ENCODE measurements at places on chromosomes 12 and 14. TPM values are rescaled to one million over a fixed set of nuclear protein-coding genes. Genes with fewer than 3 reads are reported as not detected.

Gene GPR132
- 1.9 TPM for total RNA-seq

Gene CATSPERB
- 0.36 TPM for total RNA-seq

Gene DIO3
- total RNA-seq: 2.9 TPM

Gene TTC7B
- total RNA-seq: 46.8 TPM

Gene NFATC4
- total RNA-seq: 29.6 TPM

Gene SMIM41
- total RNA-seq: not detected

Gene TAS2R19
- 6.1 TPM for total RNA-seq

Gene TMEM179
- 1.4 TPM for total RNA-seq

Gene PRPH
- 36.7 TPM for total RNA-seq

Gene POU6F1
- total RNA-seq: 5.8 TPM

Gene KRT71
- total RNA-seq: not detected

Gene DHRS2
- total RNA-seq: not detected

Gene TMEM63C
- total RNA-seq: 1.1 TPM

Gene RGS6
- 1.8 TPM for total RNA-seq

Gene AGAP2
- 3.0 TPM for total RNA-seq

Gene RNASE13
- not detected for total RNA-seq

Gene CMA1
- total RNA-seq: 3.3 TPM

Gene MANSC4
- total RNA-seq: not detected

Gene BCL11B
- total RNA-seq: 0.16 TPM

Gene TMEM263
- 39.5 TPM for total RNA-seq

Gene GCH1
- total RNA-seq: 8.1 TPM

Gene ENDOU
- 0.49 TPM for total RNA-seq

Gene CMKLR1
- 10.0 TPM for total RNA-seq

Gene PDE3A
- total RNA-seq: 90.0 TPM

Gene EIF2B1
- 105 TPM for total RNA-seq

Gene SMOC1
- not detected for total RNA-seq

Gene ZNF385A
- 12.8 TPM for total RNA-seq

Gene ARID2
- total RNA-seq: 42.4 TPM

Gene MYL6
- total RNA-seq: 9,501 TPM

Gene TDRD9
- total RNA-seq: 4.6 TPM

Gene KRT80
- total RNA-seq: not detected

Gene INHBC
- total RNA-seq: not detected

Gene ACAD10
- total RNA-seq: 31.0 TPM

All from sigmoid colon (tissue), 7 donors.